ENCODE measurements at places on chromosomes 1 and 21.

- DNase-seq: no peak
Measured at GRCh38 chr1:25544243-25544764, 898 bp downstream of the LDLRAP1 start.

- DNase-seq: no peak
Measured at GRCh38 chr1:83796409-83796808, 202.5 kb downstream of the TTLL7 start.

DNA sequence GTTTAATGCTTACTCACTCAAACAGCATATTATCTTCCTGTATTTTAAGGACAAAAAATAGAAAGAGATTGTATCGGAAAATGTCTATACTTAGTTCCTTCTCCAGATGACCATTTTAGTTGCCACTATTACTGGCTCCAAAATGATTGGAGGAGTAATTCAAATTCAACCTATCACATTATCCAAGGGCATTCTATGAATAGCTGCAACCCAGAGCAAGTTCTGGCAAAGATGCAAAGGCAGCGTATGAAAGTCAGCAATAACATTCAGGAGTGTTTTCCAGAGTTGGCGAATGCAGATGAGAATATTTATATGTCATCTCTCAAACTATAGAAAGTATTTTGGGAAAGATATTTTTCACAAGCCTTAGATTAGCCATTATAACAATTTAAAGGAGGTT lies 389.8 kb upstream of the ADGRL2 start:
- DNase-seq: no peak

DNA sequence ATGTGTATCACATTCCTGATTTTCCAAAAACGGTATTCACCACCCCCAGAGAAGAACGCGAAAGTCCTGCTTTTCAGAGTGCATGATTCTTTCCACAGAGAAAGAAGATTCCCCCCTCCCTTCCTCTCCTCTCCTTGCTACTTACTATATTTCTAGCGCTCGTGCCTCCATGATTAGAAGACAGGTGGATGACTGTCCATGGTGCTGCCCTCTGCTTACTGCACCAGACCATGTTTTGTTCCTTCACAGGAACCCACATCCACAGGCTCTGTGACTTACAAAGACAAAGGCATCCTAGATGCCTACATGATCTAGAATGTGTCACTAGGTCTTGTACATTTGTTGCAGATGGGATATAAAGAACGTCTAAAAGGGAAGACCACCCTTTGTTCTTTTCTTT lies 49.1 kb upstream of the ZNF648 start:
- no peak for DNase-seq

GRCh38 chr1:153615406-153615805 lies 719 bp downstream of the S100A14 start:
- DNase-seq: no peak

All from smooth muscle cell of the brain vasculature (primary cell).